T47D (cell line): ENCODE measurements at places on chromosomes 2 and 18.

- no peak for DNase-seq
Measured at GRCh38 chr2:231911381-231911780, 14.8 kb downstream of the NPPC start.

- DNase-seq = no peak
Measured at GRCh38 chr2:143744114-143744513, 614.9 kb downstream of the ARHGAP15 start.

DNA sequence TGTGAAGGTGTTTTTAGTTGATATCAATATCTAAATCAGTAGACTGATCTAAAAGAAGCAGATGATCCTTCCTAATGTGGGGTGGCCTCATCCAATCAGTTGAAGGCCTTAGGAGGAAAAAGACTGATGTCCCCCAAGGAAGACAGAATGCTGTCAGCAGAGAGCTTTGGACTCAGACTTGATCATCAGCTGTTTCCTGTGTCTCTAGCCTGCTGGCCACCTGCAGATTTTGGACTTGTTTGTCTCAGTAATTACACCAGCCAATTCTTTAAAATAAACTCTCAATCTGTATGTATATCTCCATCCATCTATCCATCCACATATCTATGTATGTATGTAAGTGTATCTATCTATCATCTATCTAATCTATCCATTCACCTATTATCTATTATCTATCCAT is 301.3 kb downstream of the LPIN1 start:
- no peak for DNase-seq

DNA sequence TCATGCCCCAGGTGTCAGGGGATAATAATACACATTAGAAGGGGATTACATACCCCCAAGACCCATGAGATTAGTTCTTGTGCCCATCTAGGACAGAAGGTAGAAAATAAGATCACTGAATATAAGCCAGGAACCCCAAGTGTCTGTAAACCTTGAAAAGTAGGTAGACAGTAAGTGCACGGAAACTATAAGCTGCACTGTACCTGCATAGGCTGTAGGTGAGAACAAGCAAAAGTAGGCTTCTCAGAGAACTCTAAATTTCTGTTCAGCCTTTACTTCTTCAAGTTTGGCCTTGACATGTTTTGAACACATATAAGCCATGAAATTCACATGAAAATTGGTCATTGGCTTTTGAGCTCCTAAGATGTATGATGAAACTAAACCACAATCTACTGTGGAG is 113.0 kb upstream of the FSIP2 start:
- DNase-seq = no peak

DNA sequence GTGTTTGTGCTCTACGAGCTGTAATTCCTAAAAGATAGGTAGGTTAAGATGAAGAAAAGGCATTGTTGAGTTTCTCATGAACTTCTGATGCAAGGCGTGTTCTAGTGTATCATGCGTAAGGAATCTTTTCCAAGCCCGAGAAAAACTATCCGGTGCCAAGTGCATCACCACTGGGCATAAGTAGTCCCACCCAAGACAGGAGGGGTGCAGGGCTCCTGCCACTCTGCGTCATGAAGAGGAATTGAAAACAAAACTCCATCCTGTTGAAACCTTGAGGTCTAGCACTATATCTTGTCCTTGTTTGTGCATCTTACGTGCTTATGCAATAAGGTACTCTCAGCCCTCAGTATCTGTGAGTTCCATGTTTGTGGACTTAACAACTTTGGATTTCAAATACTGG is 45.7 kb downstream of the RAB31 start:
- no peak for DNase-seq

DNA sequence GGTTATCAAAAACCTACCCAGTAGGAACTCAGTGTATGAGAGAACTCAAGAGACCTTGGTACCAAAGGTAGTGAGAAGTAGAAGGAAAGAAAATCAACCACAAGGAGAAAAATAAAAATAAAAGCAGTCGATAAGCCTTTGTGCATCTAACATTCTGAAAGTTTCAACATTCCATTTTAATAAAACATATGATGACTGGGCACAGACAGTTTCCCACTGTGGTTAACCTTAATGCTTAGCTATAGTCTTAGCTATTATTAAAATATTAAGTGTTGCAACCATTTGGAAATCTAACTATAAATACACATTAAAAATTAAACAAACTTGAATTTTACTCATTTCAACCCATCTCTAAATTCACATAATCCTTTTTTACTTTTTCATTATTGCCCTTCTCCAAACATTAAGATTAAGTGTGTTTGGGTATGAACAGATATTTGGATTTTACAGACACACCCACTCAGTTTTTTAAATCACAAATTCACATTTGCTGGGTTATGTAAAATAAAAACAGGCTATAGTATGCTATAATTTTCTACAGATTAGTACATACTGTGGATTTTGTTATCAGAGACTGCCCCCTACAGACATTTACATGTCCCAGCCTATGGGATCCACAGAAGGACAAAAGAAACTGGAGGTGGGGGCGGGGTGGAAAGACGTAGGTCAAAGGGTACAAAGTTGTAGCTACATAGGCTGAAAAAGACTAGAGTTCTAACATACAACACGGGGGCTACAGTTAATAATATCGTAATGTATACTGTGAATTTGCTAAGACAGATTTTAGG is 32.8 kb downstream of the SRBD1 start:
- peak; percentile 2 for DNase-seq

- peak; percentile 10 for DNase-seq
Measured at GRCh38 chr2:50746526-50746925, 285.4 kb downstream of the NRXN1 start.

- DNase-seq = no peak
Measured at GRCh38 chr2:28271231-28271918, 121.3 kb upstream of the FOSL2 start.

DNA sequence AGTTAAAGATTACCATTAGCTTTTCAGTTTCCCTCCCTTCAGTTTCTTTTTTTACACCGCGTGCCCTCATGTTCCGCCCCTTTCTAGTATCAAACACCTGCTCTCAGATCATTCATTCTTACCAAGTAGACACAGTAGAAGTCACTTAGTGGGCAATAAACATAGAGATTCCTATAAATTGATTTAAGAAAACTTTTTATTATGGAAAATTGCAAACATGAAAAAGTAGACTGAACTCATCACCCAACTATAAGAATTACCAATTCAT is 21.2 kb upstream of the CNRIP1 start:
- DNase-seq = no peak

- DNase-seq = no peak
Measured at GRCh38 chr2:165373278-165374010, 96.1 kb upstream of the CSRNP3 start.

DNA sequence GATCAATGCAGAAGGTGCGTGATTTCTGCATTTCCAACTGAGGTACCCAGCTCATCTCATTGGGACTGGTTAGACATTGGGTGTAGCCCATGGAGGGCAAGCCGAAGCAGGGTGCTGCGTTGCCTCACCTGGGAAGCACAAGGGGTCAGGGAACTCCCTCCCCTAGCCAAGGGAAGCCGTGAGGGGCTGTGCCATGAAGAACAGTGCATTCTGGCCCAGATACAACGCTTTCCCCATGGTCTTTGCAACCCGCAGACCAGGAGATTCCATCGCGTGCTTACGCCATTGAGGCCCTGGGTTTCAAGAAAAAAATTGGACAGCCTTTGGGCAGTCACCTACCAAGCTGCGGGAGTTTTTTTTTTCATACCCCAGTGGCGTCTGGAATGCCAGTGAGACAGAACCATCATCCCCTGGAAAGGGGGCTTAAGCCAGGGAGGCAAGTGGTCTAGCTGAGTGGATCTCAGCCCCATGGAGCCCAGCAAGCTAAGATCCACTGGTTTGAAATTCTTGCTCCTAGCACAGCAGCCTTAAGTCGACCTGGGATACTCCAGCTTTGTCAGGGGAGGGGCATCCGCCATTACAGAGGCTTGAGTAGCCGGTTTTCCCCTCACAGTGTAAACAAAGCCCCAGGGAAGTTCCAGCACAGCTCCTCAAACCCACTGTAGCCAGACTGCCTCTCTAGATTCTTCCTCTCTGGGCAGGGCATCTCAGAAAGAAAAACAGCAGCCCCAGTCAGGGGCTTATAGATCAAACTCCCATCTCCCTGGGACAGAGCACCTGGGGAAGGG is 21.7 kb downstream of the TFPI start:
- peak; percentile 23 for DNase-seq

GRCh38 chr2:18976168-18976961 is 382.1 kb downstream of the OSR1 start:
- DNase-seq = no peak

DNA sequence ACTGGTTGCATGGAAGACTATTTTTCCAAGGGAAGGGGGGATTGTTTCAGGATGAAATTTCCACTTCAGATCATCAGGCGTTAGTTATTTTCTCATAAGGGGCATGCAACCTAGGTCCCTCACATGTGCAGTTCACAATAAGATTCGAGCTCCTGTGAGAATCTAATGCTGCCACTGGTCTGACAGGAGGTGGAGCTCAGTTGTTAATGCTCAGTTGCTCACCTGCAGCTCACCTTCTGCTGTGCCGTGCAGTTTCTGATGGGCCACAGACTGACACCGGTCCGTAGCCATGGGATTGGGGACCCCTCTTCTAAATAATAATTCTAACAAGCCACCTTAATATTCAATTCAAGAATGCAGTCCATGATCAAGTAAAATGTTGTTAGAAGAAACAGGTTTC is 34.9 kb downstream of the PLCL1 start:
- DNase-seq = no peak

DNA sequence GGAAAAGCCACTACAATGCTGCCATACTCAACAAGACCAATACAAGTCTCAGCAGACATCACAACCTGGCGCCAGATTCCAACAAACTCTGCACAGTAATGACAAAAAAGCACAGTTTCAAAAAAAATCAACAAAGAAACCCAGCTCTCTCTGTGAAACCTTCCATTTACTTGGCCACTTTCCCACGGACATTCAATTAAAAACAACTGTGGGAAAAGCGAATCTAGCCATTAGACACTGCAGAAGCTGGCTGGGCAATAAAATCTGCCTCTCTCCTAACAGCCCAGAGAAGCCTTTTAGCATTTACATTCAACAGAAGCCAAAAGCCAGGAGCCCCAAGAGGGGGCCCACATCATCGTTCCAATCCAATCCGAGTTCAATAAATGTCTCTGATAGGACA is 128.9 kb downstream of the HDAC4 start:
- no peak for DNase-seq

DNA sequence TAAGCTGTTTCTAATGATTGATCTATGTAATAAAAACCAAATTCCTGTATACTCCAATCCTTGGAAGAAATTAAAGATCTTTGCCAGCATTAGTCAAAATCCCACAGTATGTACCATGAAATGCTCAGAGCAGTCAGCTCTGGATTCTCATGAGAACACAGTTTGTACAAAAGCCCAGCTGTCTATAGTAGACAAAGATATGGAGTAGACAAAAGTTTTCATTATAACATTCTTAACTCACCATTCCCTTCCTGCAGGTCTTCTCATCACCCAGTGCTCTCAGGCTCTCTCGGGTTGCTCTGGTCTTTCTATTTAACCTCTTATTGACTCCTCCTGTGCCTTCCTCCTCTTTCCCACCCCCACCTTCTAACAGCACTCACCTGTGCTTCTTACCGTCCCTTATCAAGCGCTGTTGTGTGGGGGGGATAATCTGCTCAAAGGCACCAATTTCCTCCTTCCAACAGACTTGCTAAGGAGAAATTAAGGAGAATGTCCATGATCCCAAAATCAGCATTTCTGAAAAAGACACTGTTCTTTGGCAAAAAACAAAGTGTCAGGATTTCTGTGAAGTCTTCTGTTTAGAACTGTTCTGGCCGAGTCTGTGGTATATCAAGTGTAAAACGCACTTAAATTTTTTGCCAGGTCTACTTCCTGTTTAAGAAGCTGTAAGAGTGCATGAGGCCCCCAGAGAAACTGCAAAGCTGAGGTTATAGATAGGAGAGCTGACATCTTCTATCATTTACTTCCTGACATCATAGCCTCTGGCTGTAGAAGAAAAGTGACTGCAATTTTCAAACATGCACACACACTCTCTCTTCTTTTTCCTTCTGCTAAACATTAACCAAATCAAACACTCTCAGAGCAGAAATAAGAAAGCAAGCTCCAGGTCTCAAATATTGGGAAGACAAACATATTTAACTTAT is 144.1 kb downstream of the EVA1A start:
- DNase-seq = no peak

- DNase-seq = no peak
Measured at GRCh38 chr2:88451811-88452564, 505 bp downstream of the FOXI3 start.

GRCh38 chr2:71576541-71576940 is 123.2 kb downstream of the DYSF start:
- DNase-seq = no peak

DNA sequence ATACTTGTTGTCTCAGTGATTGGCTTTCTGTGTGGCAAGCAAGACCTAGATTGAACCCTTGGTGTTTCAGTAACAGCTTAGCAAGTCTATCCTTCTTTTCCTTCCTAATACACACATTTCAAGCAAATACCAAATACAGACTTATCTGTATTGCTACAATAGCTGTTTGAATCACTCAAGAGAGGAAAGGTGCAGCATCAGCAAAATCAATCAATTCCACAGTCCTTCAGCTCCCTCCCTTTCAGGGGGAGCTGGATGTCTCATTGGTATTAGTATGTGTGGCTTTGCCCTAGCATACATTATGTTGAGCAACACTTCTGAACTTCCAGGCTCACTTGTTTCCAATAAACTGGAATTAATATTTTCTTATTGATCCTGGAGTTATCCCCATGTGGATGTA is 323.1 kb downstream of the TMX3 start:
- no peak for DNase-seq

DNA sequence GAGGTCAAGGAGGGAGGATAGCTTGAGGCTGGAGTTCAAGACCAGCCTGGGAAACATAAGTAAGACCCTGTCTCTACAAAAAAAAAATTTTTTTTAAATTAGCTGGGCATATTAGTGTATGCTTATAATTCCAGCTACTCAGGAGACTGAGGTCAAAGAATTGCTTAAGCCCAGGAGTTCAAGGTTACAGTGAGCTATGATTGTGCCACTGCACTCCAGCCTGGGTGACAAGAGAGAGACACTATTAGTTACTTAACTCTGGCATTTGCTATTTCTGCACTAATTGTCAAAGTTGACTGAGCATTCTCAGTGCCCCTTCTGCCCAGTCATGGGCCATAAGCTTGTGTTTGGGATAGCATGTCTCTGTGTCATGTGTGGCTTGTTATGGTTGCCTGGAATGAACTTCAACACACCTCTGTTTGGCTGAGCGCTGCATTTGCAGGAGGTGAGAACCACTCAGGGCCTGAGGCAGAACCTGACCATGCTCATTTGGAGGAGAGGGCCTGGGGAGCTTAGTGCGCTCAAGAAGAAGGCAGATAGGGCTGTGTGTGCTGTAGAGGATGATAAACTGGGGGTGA is 77.7 kb downstream of the SH3RF3 start:
- no peak for DNase-seq

- DNase-seq = no peak
Measured at GRCh38 chr18:52700816-52701215, 360.8 kb downstream of the DCC start.
